ENCODE measurements at places on chromosomes 3 and 15.

DNA sequence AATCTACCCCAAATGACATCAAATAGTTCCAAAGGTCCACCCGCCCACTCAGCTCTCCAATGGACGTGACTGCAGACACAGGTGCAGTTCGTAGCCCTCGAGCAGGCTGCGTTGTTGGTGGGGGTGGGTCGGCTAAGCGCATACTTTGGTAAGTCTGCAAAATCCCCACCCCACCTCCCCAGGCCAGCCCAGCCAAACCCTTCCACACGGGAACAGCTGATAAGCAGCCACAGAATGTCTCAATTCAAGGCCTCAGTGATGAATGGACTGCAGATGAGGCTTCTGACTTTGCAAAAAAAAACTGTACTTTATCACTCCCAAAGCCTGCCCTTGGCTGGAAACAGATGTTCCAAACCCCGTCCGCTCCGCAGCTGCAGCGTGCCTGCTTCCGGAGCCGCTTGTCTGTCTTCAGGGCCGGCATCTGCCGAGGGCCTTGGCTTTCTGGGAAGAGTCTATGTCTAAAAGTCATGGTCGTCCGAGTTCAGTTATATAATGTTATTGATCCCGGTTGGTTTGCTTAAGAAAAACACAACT lies 38.2 kb downstream of the PCSK6 start:
- no peak for DNase-seq

DNA sequence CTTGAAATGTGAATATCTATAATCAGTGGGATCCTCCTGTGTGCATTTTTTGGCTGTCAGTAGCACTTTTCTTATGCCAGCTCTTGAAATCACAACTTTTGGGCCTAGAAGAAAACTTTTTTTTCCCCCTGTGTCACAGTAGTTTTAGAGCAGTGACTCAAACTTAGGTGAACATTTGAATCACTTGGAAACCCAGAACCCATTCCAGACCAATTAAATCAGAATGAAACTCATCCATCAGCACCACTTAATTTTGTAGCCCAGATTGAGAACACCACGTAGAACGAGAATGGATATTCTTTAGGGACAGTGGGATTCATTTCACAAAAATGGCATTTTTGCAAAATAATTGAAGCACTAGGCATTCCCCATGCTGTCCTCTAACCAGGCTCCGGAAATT lies 224.8 kb upstream of the NANOGP8 start:
- no peak for DNase-seq

DNA sequence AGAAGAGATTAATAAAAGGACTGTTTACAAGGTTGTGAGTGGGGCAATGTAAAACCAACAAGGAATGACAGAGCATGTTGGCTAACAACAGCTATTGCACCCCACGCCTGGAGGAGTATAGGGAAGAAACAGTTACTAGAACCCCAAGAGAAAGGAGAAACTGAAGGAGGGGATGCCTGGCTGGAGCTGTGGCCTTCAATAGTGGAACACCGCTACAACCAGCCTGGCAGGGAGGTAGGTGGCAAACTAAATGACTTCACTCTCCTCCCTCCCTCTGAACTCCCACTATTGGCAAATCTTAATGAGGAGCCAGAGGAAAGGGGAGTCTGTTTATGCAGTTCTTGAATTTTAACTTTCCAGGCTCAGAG lies 7.2 kb upstream of the CD47 start:
- no peak for DNase-seq

GRCh38 chr15:42203891-42204290 lies 4.2 kb downstream of the VPS39 start:
- DNase-seq: no peak

DNA sequence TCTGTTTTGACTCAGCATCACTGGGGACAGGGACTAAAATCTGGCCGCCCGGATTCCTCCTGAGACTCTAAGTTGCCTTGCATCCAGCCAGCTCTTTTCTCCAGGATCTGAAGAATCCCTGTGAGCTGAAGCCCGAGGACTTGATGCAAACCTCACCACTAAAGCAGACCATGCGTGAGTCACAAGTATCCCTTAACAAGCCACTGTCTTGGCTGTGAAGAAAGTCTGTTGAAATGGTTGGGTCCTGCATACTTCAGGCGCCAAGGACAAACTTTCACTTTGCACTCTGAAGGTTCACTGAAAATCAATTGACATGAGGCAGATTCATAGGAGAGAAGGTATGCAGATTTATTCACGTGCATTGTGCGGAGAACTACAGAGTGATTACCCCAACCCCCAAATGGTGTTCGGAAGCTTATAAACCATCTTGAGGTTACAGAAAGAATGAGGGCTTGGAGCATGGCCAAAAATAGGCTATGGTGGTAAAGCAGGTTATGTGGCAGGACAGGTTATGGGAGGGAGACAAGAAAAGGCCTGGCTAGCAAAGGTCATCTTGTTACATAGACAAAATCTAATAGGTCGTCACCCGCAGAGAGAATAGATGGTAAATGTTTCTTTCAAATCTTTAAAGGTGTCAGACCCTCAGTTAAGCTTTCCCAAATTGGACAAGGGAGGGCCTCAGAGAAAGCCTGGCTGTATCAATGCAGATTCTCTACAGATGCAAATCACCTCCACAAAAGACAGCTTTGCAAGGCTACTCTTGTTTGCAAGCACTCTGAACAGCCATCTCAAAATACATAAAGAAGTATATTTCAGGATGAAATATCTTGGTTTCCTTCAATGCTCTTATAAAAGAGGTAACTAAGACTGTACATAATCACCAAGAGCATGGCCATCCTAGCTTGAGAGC lies 126.3 kb upstream of the PLAAT1 start:
- no peak for DNase-seq

GRCh38 chr3:51721062-51721745 lies 14.3 kb downstream of the GRM2 start:
- no peak for DNase-seq

- no peak for DNase-seq
Measured at GRCh38 chr3:34078418-34078817, 280.0 kb downstream of the PDCD6IP start.

DNA sequence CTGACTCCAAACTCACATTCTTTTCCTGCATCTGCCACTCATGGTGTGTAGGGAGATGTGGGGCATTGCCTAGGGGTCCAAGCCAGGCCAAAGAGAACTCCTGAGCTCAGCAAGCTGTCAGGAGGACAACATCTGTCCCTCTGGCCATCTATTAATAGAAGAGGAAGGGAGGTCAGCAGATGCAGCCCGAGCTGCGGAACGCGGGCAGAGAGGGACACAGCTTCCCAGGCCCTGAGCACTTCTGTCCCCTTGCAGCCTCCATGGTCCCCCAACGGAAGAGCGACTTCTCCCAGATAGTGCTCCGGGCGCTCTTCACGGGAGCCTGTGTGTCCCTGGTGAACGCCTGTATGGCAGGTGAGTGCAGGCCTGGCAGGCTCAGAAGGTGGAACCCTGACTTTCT lies 37.3 kb upstream of the PDE8A start:
- DNase-seq: no peak

DNA sequence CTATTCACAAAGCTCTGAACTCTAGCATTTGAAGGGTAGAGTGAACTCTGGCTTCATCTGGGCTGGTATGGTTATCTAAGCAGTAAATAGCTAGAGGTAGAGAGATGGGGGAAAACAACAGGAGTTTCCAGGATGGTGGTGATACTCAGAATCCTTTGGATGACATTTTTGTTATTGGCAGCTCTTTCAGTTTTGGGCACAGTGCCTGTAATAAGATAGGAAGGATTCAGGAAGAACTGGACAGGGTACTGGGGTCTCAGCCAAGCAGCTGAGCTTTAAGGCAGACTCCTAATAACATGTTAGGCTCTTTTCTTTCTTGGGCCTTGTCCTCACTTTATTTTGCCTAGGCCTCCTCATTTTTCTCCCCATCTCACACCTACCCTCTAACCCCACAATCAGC lies 338.5 kb downstream of the CADM2 start:
- no peak for DNase-seq

GRCh38 chr3:13167064-13167743 lies 94.0 kb upstream of the IQSEC1 start:
- DNase-seq: no peak

- DNase-seq: no peak
Measured at GRCh38 chr15:53378096-53378800, 381.2 kb downstream of the WDR72 start.

DNA sequence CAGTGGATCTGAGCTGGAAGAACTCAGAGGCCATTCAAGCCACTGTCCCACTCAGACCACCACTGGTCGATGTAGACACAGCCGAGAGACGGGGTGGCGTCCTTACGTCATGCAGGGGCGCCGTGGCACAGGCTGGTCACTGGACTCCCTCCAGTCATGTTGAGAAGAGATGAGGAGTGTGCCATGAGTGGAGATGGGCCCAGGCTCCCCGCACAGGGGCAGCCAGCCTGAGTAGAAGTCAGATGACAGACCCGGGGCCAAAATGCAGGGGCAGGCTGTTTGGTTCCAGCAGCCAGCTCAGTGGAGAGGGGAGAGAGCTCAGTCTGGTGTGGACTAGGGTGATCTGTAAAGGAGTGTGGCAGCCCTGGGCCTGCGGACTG lies 33.4 kb upstream of the KIF23 start:
- DNase-seq: no peak

GRCh38 chr3:112751061-112751460 lies 95.6 kb downstream of the CD200R1L start:
- DNase-seq: no peak

DNA sequence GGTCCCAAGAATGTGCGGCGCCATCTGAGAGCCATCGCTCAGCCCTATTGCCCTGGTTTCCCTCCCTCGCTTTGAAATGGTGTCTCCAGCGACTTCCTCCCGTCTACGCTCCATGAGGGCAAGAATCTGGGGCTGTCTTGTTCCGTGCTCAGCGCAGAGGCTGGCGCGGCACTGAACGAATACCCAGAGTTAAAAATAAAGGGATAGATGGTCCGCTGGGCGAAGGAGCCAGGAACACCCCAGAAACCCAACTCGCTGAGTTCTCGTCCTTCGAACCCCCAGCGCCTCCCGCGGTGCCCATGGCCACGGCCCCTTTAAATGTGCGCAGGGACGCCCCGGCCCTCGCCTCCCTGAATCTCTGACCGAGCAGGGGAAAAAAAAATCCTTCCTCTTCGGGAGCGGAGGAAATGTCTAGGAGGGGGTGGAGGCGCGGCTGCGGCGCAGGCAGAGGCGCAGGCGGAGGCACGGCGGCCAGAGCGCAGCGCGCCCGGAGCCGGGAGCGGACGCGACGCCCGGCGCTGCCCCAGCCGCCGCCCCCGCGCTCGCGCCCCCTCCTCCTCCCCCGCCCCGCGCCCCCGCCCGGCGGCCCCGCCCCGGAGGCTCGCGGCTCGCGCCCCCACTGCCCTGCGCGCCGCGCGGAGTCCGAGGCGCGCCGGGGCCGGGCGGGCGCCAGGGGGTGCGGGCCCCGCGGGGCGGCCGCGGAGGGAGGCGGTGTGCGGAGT lies 8.5 kb upstream of the FGD5 start:
- no peak for DNase-seq

- no peak for DNase-seq
Measured at GRCh38 chr15:74531144-74531811, 9.7 kb upstream of the ARID3B start.

- no peak for DNase-seq
Measured at GRCh38 chr3:156102267-156102931, 18.0 kb upstream of the KCNAB1 start.

DNA sequence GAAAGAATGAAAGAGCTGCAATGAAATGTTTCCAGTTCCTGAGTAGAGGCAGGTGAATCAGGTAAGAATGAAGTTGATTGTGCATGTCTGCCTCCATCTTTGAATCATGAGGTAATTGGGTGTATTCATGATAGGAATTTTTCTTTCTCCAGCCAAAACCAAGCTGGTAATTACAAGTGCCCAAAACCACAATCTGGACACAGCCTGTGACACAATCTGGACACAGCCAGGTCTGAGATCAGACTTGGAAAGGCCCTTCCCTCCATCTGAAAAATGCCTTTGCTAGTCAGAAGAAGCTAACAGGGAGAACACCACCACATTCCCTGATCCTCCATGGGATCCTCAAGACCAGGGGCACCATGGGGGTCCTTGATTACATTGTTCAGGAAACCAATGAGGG lies 338.5 kb upstream of the THBS1 start:
- no peak for DNase-seq

GRCh38 chr15:66847565-66847991 lies 145.5 kb downstream of the SMAD6 start:
- no peak for DNase-seq

GRCh38 chr3:133835961-133836360 lies 30.3 kb downstream of the SRPRB start:
- no peak for DNase-seq

GRCh38 chr3:128385080-128385832 lies 81.4 kb downstream of the DNAJB8 start:
- no peak for DNase-seq

GRCh38 chr3:101011136-101011535 lies 17.9 kb upstream of the ABI3BP start:
- DNase-seq: no peak

- DNase-seq: no peak
Measured at GRCh38 chr3:153783106-153783505, 338.1 kb upstream of the ARHGEF26 start.

- peak; percentile 56 for DNase-seq
Measured at GRCh38 chr3:50573566-50574443, 4.5 kb downstream of the HEMK1 start.

- no peak for DNase-seq
Measured at GRCh38 chr3:20842594-20843436, 656.8 kb upstream of the SGO1 start.

GRCh38 chr3:112604536-112604935 lies 36.4 kb downstream of the CCDC80 start:
- DNase-seq: no peak

DNA sequence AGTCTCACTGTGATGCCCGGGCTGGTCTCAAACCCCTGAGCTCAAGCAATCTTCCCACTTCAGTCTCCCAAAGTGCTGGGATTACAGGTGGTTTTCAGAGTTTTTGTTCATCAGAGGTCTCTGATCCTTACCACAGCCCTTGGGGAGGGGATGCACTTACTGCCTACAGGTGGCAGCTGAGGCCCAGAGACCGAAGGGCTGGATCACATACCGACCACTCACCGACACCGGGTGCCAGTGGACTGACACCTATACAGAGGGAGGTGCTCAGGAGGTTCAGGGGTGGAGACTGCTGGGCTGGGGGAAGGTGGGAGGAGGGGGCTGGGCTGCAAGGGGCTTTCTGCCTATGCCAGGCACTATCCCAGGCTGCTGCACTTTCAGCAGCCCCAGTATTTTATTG lies 19.5 kb downstream of the DUSP7 start:
- no peak for DNase-seq

DNA sequence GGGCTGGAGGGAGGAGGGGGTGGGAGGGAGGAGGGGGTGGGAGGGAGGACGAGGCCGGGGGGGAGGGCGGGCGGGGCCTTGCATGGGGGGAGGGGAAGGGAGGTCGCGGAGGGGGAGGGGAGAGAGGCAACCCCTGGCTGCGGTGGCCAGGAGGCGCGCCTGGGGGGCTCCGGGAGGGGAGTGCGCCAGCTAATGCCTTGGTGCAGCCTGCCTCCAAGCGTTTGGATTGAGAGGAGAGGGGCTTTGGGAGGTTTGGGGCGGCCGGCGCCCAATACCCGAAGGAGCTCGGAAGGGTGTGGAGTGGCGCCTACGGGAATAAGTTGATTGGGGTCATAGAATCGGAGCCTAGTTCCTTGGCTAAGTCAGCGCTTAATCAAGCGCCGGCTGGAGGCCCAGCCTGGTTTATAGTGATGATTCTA lies 557 bp downstream of the TFG start:
- peak; percentile 44 for DNase-seq
